ENCODE measurements at places on chromosomes 3 and 15.

DNA sequence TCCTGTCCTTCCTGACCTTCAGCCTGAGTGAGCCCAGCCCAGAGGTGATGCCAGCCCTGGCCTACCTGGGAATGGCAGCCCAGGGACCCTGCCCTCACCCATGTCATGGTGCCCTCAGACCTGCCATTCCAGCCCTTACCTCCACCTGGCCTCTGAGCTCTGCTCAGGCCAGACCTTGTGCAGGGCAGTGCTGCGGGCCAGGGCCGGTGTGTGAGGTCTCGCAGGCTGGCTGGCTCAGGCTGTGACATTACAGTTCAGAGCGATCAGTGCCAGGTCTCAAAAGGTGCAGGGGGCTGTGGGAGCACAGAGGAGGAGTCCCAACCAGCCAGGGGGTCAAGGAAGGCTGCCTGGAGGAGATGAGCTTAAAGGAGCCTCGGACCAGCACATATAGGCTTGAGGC lies 6.4 kb upstream of the CPLX3 start:
- DNase-seq: no peak
- no peaks in the 10 kb centered on the region for H3K36me3 ChIP-seq
- peaks cover 7% of the 10 kb centered on the region for H3K27me3 ChIP-seq
- H3K4me3 ChIP-seq: no peak overlapping the region
- H3K27ac ChIP-seq: no peak overlapping the region

DNA sequence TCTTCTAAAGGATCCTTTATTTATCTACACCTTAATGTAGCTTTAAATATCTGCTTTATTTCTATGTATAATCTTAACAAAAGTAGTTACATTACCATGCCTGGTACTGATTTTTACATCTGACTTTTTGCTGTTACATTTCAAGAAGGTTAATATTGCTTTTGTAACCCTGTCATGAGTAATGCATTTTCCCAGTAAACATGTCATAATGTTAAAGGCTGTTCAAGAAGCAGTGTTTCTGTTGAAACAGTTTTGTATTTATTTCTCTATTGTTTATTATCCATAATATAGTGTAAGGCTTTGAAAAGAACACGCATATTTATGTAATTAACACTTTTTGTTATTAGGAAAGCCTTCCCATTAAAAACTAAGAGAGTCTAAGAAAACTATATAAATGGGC lies 98.5 kb upstream of the SOX2 start:
- H3K36me3 ChIP-seq: no peaks in the 10 kb centered on the region
- H3K27me3 ChIP-seq: no peaks in the 10 kb centered on the region
- no peaks in the 10 kb centered on the region for H3K4me1 ChIP-seq
- H3K27ac ChIP-seq: no peak overlapping the region

- H3K36me3 ChIP-seq: no peaks in the 10 kb centered on the region
- H3K4me3 ChIP-seq: no peak overlapping the region
- H3K27me3 ChIP-seq: no peaks in the 10 kb centered on the region
- no peak for DNase-seq
- H3K4me1 ChIP-seq: no peaks in the 10 kb centered on the region
Measured at GRCh38 chr3:144831955-144832716, 860.5 kb downstream of the DIPK2A start.

- H3K4me3 ChIP-seq: no peak overlapping the region
- no peak for DNase-seq
- H3K36me3 ChIP-seq: no peaks in the 10 kb centered on the region
- no peaks in the 10 kb centered on the region for H3K27me3 ChIP-seq
Measured at GRCh38 chr3:155007729-155008128, 72.4 kb upstream of the MME start.

- H3K36me3 ChIP-seq: no peaks in the 10 kb centered on the region
- H3K4me1 ChIP-seq: no peaks in the 10 kb centered on the region
- no peaks in the 10 kb centered on the region for H3K27me3 ChIP-seq
- no peak for DNase-seq
- no peak overlapping the region for H3K27ac ChIP-seq
Measured at GRCh38 chr3:123258359-123258758, 56.6 kb downstream of the SEC22A start.

GRCh38 chr15:77025941-77026411 lies 31.1 kb downstream of the PSTPIP1 start:
- H3K4me1 ChIP-seq: peaks cover 18% of the 10 kb centered on the region
- no peaks in the 10 kb centered on the region for H3K27me3 ChIP-seq
- no peaks in the 10 kb centered on the region for H3K36me3 ChIP-seq
- no peak for DNase-seq

GRCh38 chr15:72535911-72536310 lies 61.8 kb downstream of the ARIH1 start:
- DNase-seq: no peak
- no peak overlapping the region for H3K27ac ChIP-seq
- no peak overlapping the region for H3K4me3 ChIP-seq

DNA sequence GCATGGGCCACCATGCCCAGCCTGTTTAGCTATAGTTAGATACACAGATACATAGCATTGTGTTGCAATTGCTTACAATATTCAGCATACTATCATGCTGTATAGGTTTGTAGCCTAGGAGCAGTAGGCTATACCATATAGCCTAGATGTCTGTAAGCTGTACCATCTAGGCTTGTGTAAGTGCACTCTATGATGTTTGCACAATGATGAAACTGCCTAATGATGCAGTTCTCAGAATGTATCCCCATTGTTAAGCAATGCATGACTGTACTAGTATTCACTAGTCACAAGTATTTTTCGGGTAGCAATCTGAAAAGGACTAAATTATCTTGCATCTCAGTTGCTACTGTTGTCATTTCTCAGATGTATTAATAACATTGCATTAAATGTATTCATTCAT lies 16.0 kb downstream of the PIGB start:
- no peak overlapping the region for H3K27ac ChIP-seq
- H3K4me1 ChIP-seq: no peaks in the 10 kb centered on the region
- no peak for DNase-seq
- peaks cover 71% of the 10 kb centered on the region for H3K36me3 ChIP-seq

Measured in naive thymus-derived CD8-positive, alpha-beta T cell (primary cell).